ENCODE measurements at places on chromosomes 6 and 20. TPM values are rescaled to one million over a fixed set of nuclear protein-coding genes. Genes with fewer than 3 reads are reported as not detected.
A peak's percentile ranks its signal among the peaks of the same experiment; 100 is the strongest.

The TMX4 gene
- 19.3 TPM for total RNA-seq

The BPIFB1 gene
- total RNA-seq = not detected

The THBS2 gene
- 0.27 TPM for total RNA-seq

The GRM1 gene
- not detected for total RNA-seq

The SULF2 gene
- 0.33 TPM for total RNA-seq

The SMPDL3A gene
- 0.81 TPM for total RNA-seq

The CYB5R4 gene
- 24.2 TPM for total RNA-seq

The C20orf202 gene
- total RNA-seq = not detected

DNA sequence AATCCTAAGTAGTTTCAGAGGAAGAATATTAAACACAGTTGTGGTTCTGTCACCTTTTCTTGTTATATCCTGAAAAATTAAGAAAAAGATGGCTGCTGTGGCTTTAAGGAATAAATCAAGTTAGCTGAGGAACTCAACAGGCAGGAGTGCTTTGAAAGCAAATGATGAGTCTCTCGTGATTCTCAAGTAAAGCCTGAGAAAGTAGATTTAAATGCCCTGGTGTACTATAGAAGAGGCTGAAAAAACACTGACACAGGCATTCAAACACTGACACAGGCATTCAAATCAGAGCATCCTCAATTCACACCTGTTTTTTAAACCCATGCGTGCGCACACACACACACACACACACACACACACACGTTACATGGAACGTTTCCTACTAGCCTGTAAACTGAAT, 218.6 kb downstream of the OGFRL1 start:
- DNase-seq = no peak

DNA sequence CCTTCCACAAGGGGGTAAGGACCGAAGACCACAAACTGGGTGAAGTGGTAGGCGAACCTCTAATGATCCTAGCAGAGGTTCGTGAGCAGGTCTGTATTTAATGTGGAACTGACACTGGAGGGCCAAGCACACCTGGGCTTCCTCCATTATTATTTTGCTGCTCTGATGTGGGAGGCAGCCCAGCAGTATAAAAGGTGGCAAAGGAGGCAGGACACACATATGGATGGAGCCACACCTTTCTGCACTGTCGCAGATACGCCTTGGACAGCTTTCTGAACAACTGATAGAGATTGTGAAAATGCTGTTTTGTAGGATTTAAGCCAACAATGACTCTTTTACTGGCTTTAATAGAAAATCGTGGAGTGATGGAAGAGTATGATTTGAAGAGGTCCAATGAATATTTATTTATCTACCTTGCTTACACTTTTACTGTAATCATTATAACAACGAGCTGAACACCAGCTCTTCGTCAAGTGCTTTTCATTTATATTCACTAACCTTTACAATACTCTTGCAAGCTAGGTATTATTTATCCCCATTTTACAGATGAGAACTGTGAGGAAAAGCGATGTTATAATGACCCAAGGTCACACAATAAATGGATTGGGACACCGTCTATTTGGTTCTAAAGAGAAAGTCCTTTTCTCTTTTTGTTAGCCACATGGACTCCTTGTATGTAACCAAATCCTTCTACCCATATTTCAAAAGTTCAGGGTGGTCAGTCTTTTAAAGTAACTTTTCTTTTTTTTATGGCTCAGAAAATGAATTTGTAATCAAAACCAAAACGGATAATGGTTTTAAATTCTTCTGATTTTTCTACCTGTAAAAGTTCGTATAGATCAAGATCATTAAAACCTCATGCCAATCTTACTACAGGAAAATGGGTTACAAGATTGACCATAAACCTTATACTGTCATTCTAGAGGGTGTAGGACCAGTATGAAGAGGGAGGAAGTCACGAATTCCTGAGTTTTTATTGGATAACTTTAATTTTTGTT, 116.9 kb downstream of the UTRN start:
- DNase-seq = no peak

- no peak for DNase-seq
These were observed 204.7 kb upstream of the SULF2 start for GRCh38 chr20:47989957-47990356.

DNA sequence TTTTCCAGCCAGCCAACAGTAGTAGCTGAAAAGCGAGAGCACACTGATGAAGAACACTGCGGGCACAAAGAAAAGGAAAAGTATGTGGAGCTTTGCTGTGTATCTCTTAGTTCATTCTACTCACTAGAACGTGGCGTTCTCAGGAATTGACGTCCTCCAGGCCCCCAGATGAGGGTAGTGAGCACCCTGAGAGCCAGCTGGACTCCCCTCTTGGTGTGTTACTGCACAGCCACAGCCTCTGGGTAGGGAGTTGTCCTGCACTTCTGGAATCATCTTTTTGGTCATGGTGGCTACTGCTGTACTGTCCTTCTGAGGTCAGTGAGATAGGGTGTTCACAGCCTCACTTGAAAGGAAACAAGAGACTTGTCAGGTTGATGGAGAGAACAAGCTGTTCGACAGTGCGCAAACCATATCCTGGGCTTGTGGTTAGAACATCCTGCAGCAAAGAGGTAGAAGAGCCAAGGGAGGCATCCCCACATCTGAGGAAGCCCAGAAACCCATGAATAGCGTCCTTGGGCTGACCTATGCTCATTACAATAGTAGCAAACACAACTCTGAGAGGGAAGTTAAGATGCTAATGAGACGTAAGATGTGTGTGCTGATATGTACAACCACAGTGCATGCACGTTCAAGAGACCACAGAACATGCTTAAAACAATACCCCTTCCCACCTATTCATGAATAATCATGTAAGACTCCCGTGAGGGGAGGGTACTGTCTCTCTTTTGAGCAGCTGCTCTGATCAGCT, 14.6 kb upstream of the HLA-F start:
- no peak for DNase-seq

GRCh38 chr20:47282864-47283263, 73.6 kb downstream of the ZMYND8 start:
- no peak for DNase-seq

DNA sequence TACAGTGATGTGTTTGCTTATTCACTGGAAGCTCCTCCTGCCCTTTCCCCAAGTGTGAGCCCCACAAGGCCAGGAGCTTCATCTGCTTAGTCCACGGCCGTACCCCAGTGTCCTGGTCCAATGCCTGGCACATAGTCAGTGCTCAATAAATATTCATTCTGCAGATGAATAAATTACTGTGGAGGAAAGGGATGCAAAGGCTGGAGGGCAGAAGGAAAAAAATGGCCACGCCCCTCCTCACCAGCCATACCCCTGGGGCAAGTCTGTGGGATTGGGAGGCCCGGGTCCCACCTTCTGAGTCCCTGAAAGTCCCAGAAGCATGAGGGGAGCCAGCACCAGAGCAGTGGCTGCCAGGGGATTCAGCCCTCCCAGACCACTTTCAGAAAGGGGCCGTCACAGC, 65.5 kb downstream of the GRM4 start:
- no peak for DNase-seq

DNA sequence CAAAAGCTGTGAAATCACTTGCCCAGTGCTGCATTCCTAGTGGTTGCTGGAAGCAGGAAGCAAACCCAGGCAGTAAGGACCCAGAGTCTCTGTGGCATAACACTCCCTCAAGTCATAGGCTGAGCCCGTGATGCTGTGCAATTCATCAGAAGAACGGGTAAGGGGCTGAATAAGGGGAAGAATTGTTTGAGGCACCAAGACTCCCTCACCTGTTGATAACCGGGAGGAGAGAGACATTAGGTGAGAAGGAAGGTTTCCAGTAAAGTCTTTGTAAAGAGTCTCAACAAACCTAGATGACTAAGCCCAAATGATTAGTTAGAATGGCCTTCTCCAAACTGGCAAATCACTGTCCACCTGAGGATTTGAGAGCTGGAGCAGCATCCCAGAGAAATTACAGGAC, 18.3 kb downstream of the ENPP3 start:
- DNase-seq = no peak

DNA sequence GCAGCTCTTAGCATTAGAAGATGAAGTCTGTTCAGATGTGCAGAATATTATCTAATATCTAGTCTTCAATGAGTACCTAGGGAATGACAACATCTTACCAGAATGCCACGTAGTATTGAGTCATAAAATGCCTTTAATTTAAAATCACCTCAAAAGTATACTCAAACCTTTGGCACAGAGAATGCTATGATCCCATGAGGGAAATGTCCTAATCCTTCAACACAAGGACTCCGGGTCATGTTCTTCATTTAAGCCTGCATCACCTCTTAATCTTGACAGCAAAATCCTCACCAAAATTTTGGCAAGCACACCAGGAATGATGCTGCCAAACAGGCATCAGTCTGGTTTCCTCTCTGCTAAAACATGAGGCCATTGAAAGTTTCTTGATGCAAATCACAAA, 23.6 kb upstream of the MARCKS start:
- DNase-seq = no peak

DNA sequence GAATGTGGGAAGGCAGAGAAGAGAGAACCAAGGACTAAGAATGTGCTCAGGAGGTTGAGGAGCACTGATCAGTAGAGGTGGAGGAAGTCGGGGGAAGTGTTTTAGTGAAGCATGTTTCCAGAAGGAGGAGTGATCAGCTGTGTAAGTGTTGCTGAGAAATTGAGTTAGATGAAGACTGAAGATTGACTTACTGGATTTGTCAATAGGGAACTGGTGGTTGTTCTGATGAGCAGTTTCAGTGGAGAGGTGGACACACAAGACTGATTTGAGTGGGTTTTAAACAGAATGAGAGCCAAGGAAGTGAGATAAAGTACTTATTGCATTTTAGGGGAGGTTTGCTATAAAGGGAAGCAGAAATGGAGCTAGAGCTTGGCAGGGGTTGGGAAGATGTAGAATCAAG, 182.6 kb downstream of the CDKAL1 start:
- DNase-seq = no peak

GRCh38 chr6:124487623-124488431, 474.4 kb upstream of the RNF217 start:
- no peak for DNase-seq

- no peak for DNase-seq
These were observed 10.7 kb downstream of the TULP4 start for GRCh38 chr6:158322724-158323560.

DNA sequence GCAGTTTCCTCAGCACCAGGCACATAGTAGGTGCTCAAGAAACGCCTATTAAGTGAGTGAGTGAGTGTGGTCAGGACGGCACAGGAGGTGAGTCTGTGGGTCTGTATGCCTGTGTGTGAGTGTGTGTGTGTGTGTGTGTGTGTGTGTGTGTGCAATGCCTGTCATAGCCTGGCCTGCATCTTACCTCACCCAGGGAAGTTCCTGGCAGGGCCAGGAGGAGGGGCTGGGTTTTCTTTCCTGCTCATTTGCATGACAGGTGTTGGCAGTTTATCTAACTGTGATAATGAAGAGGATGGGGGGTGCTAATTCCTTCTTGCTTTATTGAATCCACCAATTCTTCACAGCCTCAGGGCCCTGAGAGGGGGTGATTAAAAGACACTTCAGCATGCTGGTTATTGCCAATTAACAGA, 146.7 kb upstream of the MLN start:
- no peak for DNase-seq

GRCh38 chr20:49172413-49172812, 15.7 kb downstream of the STAU1 start:
- no peak for DNase-seq

GRCh38 chr6:5950361-5950785, 56.4 kb downstream of the NRN1 start:
- peak; percentile 57 for DNase-seq

Measured in K562 (cell line).